Aorta (tissue), 5 donors: ENCODE measurements at places on chromosomes 2 and 18. TPM values are rescaled to one million over a fixed set of nuclear protein-coding genes. Genes with fewer than 3 reads are reported as not detected.

DNA sequence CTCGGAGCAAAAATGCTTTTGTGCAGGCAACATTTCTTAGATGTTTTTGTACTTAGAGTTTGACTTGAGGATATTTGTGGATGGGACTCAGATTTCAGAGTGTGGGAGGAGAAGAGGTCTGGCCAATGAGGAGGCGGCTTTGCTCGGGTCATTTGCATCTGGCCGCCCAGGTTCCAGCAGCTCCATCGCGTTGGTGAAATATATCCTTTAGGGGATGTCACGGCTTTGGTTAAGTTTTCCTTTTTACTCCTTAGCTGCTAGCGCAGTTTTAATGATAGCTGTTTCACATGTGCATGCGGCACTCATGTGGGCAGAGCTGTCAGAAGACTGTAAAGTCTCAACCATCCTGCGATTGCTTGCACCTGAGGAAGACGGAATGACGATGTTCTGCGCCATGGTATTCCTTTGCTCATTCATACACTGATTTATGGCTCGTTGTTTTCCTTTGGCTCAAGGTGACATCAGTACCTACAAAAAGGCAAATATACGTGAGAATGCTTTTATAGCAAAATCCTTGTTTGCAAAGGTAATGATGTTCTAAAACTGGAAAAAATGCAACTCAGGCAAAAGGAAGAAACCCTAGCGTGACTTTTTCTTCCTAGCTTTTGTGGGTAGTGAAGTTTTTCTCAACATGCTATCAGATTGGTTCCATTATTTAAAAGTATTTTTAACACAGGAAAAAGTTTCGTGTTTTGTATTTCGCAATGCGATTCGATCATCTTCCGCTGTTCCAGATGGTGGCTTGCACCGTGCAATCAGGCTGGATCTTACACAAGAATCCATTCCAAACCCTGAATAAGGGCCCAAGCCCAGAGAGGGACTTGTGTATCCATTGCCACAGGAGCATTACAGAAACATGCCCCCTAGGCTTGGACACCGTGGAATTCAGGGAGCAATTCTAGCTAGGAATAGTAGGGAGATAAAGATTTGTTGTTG is 70.5 kb upstream of the ZNF516 start:
- no peaks in the 10 kb centered on the region for H3K36me3 ChIP-seq
- H3K27me3 ChIP-seq, result no peaks in the 10 kb centered on the region
- H3K4me3 ChIP-seq, result no peak overlapping the region

DNA sequence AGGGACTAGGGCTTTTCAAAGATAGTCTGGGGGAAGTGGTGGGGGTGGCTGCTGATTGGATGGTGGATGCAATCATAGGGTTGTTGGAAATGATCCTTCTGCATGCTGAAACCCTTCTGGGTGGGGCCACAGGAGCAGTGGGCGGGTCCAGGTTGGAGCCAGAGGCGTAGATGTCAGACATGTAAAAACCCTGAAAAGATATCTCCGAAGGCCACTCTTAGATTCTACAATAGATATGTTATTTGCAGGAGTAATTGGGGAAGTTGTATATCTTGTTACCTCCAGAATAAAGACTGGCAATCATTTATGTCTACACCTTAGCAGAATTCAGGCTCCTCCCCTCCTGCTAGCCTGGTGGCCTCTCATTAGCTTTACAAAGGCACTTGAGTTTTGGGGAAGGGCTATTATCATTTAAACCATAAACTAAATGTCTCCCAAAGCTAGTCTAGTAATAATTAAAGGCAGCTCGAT is 8.2 kb upstream of the FAM98A start:
- no peak for DNase-seq
- H3K27ac ChIP-seq, result no peak overlapping the region
- H3K36me3 ChIP-seq, result no peaks in the 10 kb centered on the region

- H3K27ac ChIP-seq, result no peak overlapping the region
- no peaks in the 10 kb centered on the region for H3K36me3 ChIP-seq
- DNase-seq, result no peak
- H3K4me3 ChIP-seq, result no peak overlapping the region
- H3K27me3 ChIP-seq, result no peaks in the 10 kb centered on the region
These were observed 2.6 kb upstream of the APOB start for GRCh38 chr2:21046506-21046905.

DNA sequence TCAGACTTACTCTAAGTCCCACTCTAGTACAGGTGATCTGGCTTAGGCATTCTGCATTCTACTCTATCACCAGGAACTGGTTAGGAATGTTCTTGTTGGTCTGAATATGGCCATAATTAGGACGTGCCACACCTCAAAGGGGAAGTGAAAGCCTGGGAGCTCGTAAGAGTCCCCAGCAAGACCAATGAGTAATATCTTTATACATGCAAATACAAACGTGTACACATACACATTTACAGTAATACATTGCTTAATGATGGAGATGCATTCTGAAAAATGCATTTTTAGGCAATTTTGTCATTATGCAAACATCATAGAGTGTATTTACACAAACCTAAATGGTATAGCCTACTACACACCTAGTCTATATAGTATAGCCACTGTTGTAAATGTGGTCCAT is 19.5 kb upstream of the ERCC3 start:
- H3K4me1 ChIP-seq, result no peaks in the 10 kb centered on the region
- H3K36me3 ChIP-seq, result peaks cover 8% of the 10 kb centered on the region
- H3K4me3 ChIP-seq, result no peak overlapping the region

DNA sequence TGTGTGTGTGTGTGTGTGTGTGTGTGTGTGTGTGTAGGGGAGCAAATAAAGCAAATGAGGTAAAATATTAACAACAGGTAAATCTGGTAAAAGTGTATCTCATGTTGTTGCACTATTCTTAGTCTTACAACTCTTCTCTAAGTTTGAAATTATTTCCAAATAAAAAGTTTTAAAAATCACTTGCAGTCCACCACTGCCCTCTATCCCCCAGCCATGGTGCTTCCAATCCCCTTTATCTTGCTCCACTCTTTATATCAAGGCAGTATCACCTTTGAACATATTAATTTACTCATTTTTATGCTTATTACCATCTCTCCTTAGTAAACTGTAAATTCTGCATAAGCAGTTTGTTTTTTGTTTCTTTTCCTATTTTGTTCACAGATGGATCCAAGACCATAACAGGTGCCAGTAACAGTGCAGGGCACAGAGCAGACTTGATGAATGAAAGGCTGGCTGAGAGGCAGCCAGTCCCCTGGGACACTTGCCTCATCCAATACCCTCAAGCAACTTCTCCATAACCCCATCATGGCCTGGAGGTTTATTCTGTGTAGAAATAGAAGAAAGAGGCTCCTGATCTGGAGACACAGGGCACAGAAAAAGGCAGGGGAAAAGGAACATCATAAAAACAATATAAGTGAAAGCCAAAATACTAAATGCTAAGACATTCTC is 67.6 kb downstream of the LDAH start:
- H3K27ac ChIP-seq, result no peak overlapping the region
- no peak for DNase-seq
- no peaks in the 10 kb centered on the region for H3K36me3 ChIP-seq
- H3K4me1 ChIP-seq, result no peaks in the 10 kb centered on the region
- no peak overlapping the region for H3K4me3 ChIP-seq

DNA sequence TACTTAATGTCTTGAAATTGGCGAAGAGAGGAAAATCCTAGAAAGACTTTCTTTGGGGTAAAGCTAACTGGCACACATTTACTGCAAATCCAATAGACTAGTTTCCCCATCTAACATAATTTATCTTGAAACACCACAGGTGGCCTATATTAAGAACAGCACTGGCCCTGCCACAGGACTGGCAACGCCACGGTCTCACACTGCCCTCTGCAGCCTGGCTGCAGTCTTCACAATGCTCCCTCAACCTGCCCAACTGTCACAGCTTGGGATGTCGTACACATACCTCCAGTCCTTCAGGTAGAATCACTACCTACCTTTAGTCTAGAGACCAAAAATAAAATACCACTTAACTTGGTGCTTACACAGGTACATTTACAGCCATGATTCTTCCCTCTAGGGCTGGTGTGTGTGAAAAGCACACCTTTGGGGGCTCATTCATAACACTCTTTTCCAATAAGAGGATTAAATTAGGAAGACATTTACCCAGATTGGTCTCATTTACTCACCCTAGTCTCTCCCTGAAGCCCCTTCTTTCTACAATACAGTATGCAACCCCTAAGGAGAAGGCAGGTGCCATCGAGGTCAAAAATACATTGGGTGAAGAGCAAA is 222.2 kb downstream of the C1D start:
- no peaks in the 10 kb centered on the region for H3K36me3 ChIP-seq
- H3K4me3 ChIP-seq, result no peak overlapping the region
- H3K27me3 ChIP-seq, result no peaks in the 10 kb centered on the region
- peak; percentile 87 for DNase-seq
- no peaks in the 10 kb centered on the region for H3K4me1 ChIP-seq
- no peak overlapping the region for H3K27ac ChIP-seq

The ST6GAL2 gene
- 49.1 TPM for total RNA-seq

The CSRNP3 gene
- total RNA-seq, result 5.4 TPM

The EPB41L3 gene
- 53.0 TPM for total RNA-seq

The SLC14A1 gene
- 44.8 TPM for total RNA-seq

The TMEFF2 gene
- total RNA-seq, result not detected
